NCI-H1417 (cell line): ENCODE measurements at places on chromosomes 4 and X.

DNA sequence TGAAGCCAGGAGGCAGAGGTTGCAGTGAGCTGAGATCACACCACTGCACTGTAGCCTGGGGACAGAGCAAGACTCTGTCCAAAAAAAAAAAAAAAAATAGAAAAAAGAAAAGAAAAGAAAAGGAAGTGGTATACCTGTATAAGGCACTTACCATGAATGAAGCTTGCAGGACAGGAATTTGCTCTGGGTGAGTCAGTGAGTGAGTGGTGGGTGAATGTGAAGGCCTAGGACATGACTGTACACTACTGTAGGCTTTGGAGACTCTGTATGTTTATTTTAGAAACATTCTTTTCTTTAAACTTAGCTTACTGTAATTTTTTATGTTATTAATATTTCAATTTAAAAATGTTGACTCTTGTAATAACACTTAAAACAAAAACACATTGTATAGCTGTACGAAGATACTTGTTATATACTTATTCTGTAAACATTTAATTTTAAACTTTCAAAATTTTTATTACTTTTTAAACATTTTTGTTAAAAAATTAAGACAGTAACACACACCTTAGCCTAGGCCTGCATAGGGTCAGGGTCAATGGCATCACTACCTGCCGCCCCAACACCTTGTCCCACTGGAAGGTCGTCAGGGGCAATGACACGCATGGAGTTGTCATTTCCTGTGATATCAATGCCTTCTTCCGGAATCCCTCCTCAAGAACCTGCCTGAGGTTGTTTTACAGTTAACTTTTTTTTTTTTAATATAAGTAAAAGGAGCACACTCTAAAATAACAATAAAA is 78.7 kb downstream of the CLNK start:
- no peak for DNase-seq

- DNase-seq = no peak
Measured at GRCh38 chr4:111360906-111361305, 738.0 kb upstream of the PITX2 start.

- DNase-seq = no peak
Measured at GRCh38 chrX:44282753-44283152, 60.7 kb downstream of the EFHC2 start.

DNA sequence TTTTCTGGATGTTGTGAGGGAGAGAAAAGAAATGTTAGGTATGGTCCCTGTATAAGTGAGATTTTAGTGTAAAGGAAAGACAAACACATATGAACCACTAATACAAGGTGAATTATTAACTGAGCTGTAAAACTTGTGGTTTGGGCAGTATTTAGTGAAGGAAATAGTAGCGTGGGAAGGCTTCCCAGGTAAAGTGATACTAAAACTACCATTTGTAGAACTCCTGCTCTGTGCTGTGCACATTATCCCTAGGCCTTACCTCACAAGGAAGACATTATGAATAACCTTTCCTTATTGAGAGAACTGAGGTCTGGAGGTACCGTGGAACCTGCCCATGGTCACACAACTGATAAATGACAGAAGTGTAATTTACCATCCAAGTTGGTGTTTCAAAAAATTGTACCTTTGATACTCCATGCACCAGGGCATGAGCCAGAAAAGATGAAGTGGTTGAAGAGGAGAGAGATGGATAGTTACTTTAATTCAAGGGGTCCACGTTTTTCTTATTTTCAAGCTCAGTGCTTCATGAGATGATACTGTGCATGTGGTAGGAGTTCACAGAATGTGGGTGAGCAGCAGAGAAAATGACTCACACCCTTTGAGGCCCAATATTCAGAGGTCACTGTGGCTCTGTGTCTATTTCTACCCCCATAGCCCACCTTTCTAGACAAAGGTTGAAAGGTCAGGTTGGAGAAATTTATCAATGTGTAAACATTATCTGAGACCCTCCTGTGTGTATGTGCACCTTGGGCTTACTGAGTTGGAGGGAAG is 2.6 kb upstream of the VSIG4 start:
- no peak for DNase-seq

GRCh38 chr4:139137763-139138162 is 39.3 kb downstream of the ELF2 start:
- DNase-seq = no peak

- no peak for DNase-seq
Measured at GRCh38 chr4:86032476-86033022, 327.3 kb downstream of the MAPK10 start.

- no peak for DNase-seq
Measured at GRCh38 chrX:17375637-17376430, 834 bp downstream of the NHS start.

DNA sequence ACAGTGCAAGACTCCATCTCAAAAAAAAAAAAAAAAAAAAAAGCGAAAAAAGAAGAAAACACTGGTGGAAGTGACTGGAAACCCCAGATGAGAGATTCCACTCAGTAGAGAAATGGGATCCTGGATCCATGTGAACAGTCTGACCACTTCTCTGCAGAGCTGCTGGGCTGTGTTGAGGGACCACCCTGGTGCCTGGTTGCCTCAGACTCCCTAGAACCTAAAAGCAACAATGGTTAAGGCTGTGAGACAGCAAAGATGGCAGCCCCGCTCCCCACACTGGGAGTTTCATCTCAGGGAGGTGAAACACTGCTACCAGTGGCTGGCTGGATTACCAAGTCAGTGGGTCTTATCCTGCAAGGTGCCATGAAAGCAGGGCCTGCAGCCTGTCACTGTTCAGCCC is 152.8 kb upstream of the ARSJ start:
- no peak for DNase-seq

DNA sequence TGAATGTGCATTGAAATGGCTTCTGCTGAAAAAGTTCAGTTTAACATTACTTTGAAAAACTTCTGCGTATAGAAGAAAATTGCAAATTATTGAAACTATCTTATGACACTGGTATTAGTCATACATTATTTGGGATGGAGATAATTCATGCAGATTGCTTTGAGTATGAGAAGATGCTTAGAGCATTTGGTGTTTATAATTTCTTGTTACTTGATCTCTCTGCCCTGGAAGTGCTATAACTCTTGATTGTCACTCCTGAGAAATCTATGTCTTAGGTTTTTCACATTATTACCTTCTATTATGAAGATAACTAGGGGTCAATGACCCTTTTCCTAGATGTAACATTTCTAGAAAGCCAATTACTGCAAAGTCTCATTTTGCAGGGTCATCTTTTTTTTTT is 36.4 kb downstream of the TMEM131L start:
- no peak for DNase-seq

- no peak for DNase-seq
Measured at GRCh38 chr4:95701500-95702170, 138.3 kb upstream of the PDHA2 start.

GRCh38 chr4:120994521-120994920 is 72.0 kb upstream of the PRDM5 start:
- DNase-seq = no peak
